ENCODE measurements at places on chromosomes 12 and 14. TPM values are rescaled to one million over a fixed set of nuclear protein-coding genes. Genes with fewer than 3 reads are reported as not detected.

The OR4E2 gene
- polyA plus RNA-seq: not detected

The CPNE8 gene
- 0.40 TPM for polyA plus RNA-seq

The CCDC196 gene
- not detected for polyA plus RNA-seq

The EFCAB11 gene
- polyA plus RNA-seq: 3.7 TPM

The STRN3 gene
- polyA plus RNA-seq: 1.6 TPM

The WNT5B gene
- polyA plus RNA-seq: not detected

The RNASE3 gene
- not detected for polyA plus RNA-seq

The SERPINA10 gene
- polyA plus RNA-seq: not detected

The KSR2 gene
- not detected for polyA plus RNA-seq

The WIF1 gene
- polyA plus RNA-seq: not detected

The LRTM2 gene
- polyA plus RNA-seq: not detected

The SLC10A1 gene
- not detected for polyA plus RNA-seq

The CCDC197 gene
- not detected for polyA plus RNA-seq

The MAP1LC3B2 gene
- polyA plus RNA-seq: 11.4 TPM

The PKP2 gene
- polyA plus RNA-seq: not detected

The POU6F1 gene
- polyA plus RNA-seq: 1.1 TPM

The NCAPD2 gene
- 19.2 TPM for polyA plus RNA-seq

The AICDA gene
- polyA plus RNA-seq: not detected

The SPIC gene
- not detected for polyA plus RNA-seq

The OSGEP gene
- 57.5 TPM for polyA plus RNA-seq

The TROAP gene
- 0.86 TPM for polyA plus RNA-seq

The PLCZ1 gene
- not detected for polyA plus RNA-seq

The KRT86 gene
- polyA plus RNA-seq: not detected
